Umbilical cord (tissue), 2 donors: ENCODE measurements at places on chromosomes 1 and 21.
A peak's percentile ranks its signal among the peaks of the same experiment; 100 is the strongest.

DNA sequence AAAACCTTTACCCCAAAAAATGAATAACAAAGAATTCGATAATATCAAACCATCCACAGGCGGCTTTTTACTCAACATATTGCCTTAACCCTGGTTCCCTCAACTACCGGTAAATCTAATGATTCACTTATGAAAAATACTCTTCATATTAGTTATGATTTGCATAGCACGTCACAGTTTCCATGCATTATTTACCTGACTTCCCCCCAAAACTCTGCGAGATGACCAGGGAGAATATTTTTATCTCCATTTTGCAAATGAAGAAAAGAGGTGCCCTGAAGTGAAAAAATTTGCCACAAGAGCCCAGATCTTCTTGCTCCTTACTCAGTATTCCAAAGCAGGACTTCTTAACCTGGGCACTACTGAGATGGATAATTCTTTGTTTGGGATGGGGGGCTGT, 2.9 kb downstream of the JAK1 start:
- no peak for DNase-seq

- DNase-seq: no peak
These were observed 4.0 kb downstream of the CNIH3 start for GRCh38 chr1:224620105-224620504.

GRCh38 chr1:167499106-167499505, 19.2 kb downstream of the CD247 start:
- no peak for DNase-seq

- DNase-seq: no peak
These were observed 4.0 kb upstream of the ETNK2 start for GRCh38 chr1:204155881-204156280.

GRCh38 chr21:27827972-27828371, 861.1 kb upstream of the ADAMTS5 start:
- no peak for DNase-seq

DNA sequence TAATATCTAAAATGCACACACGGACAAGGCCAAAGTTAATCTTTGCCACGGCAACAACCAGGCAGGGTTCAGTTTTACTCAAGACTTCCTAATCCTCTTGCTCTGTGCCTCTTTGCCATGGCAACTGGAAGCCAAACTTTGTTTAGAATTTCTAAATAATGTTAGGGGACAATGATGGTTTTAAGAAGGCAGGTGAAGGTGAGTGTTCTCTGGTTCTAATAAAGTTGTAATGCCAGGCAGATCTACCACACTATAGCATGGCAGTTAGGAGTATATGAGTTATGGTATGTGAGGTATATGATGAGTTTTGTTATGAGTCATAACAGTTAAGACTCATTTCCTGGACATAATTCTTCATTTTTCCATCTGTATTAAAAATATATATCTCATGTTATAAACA, 2.7 kb downstream of the PTPRC start:
- peak; percentile 17 for DNase-seq

GRCh38 chr1:19080721-19081120, 124.2 kb upstream of the IFFO2 start:
- DNase-seq: no peak

- DNase-seq: peak; percentile 40
These were observed 12.3 kb upstream of the PADI1 start for GRCh38 chr1:17192394-17193221.

GRCh38 chr1:4147509-4147908, 247.4 kb upstream of the C1orf174 start:
- no peak for DNase-seq

DNA sequence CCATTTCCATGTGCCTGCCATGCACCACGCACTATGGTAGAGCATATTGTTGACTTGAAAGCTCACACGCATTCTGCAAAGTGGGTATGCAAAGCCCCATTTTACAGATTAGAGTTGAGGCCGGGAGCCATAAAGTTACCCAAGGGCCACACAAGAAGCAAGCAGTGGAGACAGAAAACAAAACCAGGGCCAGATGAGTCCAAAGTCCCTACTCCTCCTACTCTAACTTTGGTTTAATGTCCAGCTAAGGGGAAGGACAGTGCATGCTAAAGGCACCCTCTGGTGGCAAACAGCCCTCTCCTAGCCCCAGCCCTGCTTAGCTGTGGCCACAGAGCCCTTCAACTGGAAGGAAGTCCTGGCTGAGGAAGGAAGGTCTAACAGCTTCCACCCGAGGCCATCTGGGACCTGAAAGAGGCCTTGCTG, 74.9 kb downstream of the SLC66A1 start:
- no peak for DNase-seq

- DNase-seq: no peak
These were observed 21.2 kb downstream of the PTPN22 start for GRCh38 chr1:113850127-113850796.

DNA sequence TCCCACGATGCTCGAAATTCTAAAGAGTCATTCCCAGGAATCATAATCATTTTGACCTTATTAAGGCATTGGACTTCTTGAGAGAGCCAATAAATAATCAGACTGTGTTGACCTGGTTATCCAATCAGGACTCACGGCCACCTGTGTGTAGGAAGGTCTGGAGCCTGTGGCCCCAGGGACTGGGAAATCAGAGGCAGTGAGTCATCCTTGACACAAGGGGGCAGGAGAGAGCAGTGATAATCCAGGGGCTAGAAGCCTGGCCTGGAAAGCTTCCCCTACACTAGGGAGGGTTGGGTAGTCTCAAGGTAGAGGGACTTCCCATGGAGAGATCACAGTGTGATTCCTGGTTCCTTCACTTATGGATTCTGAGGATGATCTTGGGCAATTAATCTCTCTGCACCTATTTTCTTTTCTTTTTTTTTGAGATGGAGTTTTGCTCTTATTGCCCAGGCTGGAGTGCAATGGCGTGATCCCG, 4.7 kb downstream of the MR1 start:
- DNase-seq: no peak

DNA sequence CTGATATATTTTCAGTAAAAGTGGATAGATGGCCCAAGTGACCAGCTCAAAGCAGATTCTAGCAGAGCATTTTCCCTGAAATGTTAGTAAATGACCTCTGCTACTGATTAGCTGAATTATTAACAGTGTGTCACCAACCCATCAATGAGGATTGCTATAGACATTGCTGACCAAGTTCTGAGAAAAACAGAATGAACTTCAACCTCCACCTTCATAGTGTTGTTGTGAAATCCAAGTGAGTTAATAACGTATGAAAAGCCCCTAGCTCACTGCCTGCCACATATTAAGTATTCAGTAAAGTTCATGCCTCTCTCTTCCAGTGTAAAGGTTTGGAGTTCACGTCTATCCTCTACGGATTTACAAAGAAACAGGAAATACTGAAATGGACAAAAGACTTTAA, 15.8 kb downstream of the PLPP3 start:
- DNase-seq: no peak

DNA sequence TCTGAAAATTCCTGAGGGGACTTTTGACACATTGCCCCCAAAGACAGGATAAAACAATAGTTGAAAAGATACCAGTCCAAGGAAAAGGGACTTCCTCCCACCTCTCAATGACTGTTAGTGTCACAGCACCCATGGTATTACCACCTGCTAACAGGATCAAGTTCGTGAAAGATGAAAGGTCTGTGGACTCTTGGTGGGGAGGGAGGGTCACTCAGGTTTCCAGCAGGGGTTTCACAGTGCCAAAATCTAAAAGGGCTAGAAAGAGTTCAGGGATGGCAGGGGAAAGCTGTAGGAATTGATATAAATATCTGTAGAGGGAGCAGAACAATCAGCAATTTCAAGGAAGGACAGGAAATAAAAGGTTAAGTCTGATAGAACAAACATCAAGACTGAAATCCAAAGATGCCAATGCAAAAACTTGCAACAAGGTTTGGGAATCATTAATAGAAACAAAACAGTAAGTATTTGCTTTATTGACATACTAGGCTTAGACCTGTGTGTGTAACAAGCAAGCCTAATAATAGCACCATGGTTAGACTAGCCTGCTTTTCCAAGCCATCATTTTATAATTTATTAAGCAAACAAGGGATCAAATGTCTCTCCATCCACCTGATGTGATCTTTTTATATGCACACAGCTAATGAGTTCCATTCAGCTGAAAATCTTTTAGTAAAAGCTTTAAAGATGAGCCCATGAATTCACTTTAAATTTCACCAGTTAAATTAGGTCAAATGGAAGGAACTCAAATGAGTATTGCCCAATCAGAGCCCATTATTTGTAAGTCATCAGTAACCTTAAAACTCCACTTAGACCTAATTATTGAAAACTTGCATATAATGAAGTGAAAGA, 3.7 kb downstream of the MCL1 start:
- DNase-seq: no peak

- no peak for DNase-seq
These were observed 149.9 kb upstream of the ZNF648 start for GRCh38 chr1:182211386-182211785.

DNA sequence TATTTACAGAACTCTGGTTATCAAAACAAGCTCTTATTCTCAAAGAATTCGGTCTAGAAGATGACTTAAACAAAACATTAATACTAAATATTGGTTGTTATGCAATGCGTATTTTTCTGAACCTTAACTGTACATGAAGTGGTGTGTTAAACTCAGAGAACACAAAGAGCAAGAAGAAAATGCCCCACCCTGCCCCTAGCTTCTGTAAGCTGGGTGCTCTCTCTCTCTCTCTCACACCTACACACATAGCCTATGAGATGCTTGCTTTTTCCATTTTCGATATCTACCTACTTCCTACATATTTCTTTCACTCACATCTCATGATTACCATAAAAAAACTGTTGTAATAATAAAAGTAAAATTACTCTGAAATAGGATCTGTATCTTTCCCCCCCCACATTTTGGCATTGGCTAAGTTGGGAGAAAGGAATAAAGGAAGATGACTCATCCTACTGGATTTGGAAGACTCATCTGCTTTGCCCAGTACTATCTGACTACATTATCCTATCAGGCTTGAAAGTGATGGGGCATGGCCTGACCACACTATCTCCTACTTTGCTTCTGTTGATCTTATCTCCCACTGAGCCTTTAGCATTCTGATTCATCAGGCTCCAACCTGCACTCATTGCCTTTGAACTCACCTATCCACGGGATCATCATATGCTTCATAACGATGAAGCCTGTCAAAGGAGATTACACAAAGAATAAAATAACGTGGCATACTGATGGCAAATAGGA, 2.9 kb downstream of the CRYZ start:
- peak; percentile 80 for DNase-seq

DNA sequence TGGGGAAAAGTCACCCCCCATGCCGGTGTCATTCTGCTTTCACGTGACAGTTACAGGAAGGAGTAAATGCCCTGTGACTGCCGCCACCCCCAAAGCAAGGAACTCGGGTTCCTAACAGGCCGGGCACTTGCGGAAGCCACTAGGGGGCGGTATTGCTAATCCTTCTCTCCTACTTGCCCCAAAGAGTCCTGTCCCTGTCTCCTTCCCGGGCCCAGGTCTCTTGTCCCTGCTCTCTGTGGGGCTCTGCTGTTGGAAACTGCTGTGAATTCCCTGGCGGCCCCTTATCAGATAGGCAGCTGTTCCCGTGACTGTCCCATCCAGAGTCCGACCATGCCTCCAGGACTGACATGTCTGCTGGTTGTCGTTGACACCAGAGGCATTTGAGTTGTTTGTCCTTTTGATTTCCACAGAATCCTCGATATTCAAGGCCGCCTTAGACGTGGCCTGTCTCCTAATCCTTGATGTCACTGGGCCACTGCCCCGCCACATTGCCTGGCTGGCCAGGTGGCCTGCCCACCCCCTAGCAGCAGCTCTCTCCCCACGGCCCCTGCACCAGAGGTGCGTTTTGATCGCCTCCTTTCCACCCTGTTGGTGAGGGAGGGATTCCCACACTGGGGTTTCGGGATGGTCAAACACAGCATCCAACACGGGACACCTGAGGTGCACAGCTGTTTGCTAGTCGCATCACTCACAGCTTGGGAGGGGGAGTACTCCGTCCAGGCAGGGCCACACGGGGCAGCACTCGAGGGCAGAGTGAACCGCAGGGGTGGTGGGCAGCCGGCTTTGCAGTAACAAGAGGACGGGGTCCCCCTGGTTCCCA, 37.3 kb downstream of the CHAF1B start:
- no peak for DNase-seq

DNA sequence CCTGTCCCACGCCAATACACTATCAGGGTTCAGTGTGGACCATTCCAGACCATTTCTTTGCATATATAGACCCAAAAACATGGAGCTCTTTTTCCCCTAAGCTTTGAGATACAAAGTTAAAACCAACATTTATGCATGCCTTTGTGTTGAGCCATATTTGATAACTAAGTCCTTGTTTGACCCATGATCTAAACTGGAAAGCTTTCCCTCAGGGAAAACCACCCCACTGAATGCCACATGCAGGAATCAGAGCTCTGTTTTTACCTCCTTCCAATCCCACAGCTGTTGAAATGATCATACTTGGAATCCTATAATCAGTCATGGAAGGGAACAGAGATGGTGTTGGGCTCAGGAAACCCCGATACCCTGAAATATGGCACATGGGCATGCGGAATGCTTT, 14.8 kb upstream of the SLC45A1 start:
- DNase-seq: no peak

DNA sequence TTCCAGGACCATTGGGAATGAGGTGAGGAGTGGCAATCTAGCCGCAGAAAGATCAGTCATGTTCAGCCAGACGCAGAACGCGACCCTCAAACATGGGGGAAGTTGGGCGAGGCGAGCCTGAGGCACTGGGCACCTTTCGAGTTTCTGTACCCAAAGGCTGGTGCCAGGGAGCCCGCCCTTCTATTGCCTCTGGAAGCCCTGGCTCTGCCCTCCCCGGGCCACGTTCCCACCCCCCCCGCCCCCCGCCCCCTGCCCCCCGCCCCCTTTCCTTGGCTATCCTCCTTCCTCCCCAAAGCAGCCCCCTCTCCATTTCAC, 2.2 kb upstream of the ZBTB7B start:
- DNase-seq: no peak

- DNase-seq: no peak
These were observed 71.3 kb upstream of the LRRN2 start for GRCh38 chr1:204756811-204757210.

DNA sequence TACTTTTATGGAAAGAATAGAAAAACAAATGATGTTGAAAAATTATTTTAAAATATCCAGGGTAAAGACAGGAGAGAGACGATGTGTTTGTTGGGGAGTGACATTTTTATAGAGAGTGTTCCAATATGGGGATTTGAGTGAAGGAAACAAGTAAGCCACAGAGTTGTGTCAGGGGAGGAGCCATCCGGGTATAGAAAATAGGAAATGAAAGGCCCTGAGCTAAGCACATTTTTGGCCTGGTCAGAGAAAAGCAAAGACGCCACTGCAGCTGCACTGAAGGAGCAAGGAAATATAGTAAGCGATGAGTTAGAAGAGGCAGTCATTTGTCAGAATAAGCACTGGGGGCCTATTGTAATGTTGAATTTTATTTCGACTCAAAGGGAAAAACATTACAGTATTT, 107.3 kb upstream of the ADGRL4 start:
- no peak for DNase-seq
